ENCODE measurements at places on chromosomes 2 and 18. TPM values are rescaled to one million over a fixed set of nuclear protein-coding genes. Genes with fewer than 3 reads are reported as not detected.

CYS1 gene
- total RNA-seq: 0.13 TPM

KCNK3 gene
- total RNA-seq: 0.32 TPM

RAX gene
- total RNA-seq: not detected

ANKRD62 gene
- total RNA-seq: not detected

DSC3 gene
- total RNA-seq: not detected

PDE1A gene
- 3.5 TPM for total RNA-seq

SPC25 gene
- 34.6 TPM for total RNA-seq

DNA sequence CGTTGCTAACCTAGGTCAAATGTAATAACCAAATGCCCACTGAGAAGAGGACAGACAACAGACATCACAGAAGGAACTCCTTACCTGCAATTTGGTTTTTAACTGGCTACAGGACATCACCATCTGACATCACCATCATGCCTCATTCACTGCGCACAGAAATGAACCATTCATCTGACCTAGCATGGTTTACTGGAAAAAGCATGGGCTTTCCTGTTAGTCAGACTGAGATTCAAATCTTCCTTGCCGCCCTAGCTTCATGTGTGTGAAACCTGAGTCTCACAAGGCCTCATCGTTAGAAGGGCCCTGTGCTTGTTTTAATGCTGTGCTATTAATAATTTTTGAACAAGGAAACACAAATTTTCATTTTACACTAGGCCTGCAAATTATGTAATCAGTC, 1.1 kb upstream of the HIBCH start:
- DNase-seq: no peak

DNA sequence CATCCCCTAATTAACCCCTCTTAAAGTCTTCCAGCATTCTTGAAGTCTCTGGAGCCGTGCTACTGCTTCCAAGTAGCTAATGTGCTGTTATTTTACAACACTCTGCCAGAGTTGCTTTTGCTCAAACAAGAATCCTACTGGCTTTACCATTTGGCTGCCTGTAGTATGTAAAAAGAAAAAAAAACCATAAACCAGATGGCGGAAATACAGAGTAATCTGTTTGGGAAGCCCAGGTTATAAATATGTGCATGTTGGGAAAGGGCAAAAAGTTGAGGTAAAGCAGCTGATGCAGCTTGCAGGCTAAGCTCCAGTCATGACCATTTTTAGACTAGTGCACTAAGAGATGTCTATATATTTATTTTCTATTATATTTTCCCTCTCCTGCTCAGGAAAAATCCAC, 313.2 kb upstream of the ETAA1 start:
- no peak for DNase-seq

DNA sequence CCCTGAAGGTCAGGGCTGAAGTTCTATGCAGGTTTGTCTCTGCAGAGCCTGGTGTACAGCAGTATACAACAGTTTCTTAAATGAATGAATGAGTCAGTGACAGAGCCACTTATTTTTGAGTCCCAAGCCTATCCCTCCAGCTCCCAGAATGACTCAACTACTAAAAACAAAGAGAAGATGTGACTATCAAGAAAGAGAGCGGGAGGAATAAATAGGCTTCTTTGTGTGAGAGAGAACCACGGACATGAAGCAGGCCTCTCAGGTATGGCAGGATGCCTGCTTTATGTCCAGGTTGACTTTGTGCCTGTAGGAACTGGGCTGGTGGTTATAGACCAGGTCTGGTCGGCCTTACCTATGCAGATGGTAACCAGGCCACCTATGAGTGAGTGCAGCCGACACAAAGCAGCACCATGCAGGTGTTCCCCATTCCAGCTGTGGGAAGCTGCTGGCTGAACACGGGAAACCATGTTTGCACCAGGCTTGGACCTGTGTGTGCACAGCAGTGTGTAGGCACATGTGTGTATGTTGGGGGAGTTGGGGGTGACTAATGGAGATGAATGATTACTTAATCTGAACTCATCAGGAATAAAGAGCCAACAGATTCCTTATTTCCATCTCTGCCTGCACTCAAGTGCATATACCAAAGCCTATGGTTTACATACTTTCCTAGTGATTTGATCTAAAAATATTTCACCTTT, 171.0 kb downstream of the OSR1 start:
- DNase-seq: peak; percentile 54

DNA sequence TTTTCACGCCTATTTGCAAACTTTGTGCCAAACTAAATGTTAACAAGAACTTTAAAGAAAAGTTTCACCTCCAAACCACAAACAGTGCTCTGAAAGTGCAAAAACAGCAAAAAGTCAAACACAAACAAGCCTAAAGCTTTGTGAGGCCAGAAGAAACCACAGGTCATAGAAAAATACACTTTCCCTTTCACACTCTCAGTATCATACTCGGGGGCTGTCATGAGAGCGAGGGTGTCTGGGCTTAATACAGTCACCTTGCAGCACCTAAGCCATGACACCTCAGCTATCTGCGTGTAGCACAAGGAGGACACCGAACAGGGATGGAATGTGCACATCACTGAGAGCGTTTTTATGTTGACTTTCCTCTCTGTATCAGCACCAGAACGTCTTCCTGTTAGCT, 26.6 kb upstream of the SEH1L start:
- no peak for DNase-seq

DNA sequence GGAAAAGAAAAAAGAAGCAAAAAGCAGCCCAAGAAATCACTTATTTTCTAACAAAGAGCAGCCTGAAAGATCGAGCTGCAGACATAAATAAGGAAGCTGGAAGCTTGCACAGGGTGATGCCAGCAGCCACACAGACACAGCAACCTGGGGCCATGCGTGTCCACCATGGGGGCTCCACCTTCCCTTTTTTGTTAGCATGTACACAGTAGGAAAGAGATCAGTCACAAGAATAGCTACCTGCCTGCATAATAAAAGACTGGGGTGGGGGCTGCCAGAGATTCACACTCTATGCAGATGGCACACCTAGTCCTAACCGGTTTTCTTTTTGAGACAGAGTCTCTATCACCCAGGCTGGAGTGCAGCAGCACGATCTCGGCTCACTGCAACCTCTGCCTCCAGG, 2.9 kb upstream of the CNOT11 start:
- no peak for DNase-seq

DNA sequence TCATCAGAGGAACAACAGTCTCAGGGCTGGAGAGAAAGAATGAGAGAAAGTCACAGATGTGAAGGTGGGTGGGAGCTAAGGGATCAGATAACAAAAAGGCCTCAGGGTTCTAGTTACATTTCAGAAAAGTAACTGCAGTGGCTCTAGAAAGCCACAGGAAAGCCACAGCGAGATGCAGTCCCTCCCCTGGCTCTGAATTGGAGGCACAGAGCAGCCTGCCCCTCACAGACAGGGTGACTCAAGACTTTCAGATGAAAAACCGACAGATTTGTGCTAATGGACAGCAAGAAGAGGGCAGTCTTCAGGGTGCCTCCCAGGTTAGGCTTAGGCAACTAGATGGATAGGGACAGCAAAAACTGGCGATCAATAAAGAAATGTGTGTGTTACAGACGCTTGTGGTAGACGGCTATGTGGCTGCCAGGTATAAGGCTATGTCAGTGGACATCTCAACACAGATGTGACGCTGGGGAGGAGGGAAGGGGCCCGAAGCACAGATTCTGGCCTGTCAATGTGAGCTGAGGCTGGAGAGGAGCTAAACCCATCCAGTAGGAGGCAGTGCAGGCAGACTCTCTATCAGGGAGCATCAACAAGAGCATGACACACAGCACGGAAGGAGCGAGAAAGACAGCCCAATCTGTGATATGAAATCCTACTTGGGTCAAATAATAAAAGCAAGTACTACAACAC, 26.2 kb downstream of the UNC50 start:
- peak; percentile 21 for DNase-seq

- DNase-seq: no peak
Observed at GRCh38 chr18:58813105-58813504, 51.6 kb upstream of the ZNF532 start.

DNA sequence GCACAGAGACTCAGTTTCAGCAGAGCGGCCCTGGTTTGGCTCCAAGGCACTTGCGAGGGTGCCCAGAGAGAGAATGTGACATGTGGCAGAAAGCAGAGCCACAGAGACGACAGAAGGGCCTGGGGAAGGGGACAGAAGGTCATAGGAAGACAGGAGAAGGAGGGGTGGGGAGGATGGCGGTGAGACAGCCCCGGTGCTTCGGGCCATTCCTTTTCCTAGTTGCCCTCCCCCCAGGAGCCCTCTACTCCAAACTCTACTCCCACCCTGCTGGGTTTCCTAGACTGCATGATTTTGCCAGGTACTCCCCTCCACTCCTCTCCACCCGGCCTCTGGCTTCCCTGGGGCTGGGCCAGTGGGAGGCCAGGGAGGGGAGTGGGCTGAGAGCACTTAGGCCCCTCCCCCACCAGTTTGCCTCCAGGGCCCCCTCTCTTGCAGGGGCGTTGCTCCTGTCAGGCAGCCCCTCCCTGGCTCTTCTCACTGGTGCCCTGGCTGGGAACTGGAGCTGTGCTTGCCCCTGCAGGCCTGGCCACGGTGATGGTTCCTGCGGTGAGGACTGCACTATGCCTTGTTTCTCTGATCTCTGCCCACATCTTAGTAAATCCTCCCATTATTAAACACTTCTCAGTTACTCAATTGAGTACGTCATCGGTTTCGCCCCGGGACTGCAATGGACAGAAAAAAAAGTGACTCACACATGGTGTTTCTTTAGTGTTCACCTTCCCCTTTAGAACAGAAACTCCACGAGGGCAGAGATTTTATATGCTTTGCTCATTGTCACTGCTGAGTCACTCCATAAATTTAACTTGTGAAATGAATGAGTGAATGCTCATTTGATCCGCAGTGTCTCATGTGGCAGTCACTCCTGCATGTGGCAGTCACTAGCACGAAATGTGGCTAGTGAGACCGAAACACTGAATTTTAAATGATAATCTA, 58.7 kb upstream of the SP3 start:
- peak; percentile 65 for DNase-seq

DNA sequence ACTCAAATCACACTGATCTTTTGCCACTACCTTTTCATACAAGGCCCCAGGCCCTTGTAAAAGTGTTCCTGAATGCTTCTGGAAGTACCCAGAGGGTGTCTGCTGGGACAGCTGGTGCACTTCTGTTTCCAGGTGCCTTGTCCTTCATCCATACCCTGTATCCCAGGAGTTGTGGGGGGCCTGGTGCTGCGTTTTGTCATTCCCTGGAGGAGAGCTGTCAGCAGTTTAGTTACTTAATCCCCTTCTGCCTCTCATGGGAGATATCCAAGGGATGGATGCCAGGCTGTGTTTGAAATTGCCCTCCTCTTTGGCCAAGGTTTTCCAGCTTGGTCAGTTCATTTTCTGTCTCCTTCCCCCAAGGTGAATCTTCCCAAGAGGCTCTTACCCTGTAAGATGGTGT, 158.3 kb downstream of the WDSUB1 start:
- DNase-seq: no peak

GRCh38 chr2:167856190-167856589, 391.2 kb downstream of the STK39 start:
- DNase-seq: no peak

DNA sequence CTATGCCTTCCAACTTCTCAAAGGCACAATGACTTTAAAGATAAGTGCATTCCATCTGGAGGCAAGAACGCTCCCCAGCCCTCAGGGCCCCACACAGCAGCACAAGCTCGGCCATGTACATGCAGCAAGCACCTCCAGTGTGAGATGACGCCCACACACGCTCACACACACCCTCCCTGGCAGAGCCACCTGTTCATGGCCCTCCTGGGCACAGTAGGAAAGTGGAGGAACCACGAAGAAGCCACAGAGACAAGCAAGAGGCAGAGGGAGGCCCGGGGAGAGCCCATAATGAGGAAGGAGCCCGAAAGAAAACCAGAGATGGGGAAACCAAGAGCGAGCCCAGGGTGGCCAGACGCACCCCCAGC, 21.7 kb downstream of the BIN1 start:
- no peak for DNase-seq

- no peak for DNase-seq
Observed at GRCh38 chr2:162370931-162371330, 27.0 kb downstream of the GCA start.

- no peak for DNase-seq
Observed at GRCh38 chr2:216486271-216486670, 12.4 kb upstream of the RPL37A start.

DNA sequence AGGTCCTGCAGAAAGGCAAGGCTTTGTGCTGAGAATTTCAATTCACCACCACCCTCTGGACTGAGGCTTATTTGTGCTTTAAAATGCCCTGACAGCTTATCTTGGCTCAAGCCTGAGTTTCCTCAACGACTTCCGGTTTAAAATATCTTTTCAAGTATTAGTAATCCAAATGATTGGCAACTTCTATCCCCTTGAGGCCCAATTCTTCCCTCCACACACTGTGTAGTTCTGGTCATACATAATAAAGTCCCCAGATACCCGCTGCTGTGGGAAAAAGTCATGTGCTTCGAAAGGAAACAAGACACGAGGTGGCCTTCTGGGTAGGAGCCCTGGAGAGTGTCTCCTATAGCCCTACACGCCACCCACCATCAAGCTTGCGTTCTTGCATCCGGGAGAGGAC, 393.4 kb downstream of the ALK start:
- no peak for DNase-seq

DNA sequence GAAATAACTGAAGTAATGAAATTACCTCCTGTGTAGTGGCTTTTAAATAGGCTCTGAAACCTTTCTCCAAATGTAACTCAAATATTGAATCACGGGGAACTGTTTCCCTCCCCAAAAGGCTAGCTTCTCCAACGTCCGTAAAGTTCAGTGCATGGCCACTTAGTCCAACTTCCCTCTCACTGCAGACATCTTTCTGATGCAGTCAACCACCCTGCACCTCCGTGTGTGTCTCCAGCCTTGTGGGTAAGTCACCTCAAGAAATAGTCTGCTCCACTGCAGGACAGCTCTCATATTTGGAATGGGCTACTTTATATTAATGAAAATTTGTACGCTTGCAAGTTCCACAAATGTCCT, 152.5 kb upstream of the CYRIA start:
- no peak for DNase-seq

GRCh38 chr2:66057844-66058243, 377.1 kb upstream of the MEIS1 start:
- DNase-seq: no peak

DNA sequence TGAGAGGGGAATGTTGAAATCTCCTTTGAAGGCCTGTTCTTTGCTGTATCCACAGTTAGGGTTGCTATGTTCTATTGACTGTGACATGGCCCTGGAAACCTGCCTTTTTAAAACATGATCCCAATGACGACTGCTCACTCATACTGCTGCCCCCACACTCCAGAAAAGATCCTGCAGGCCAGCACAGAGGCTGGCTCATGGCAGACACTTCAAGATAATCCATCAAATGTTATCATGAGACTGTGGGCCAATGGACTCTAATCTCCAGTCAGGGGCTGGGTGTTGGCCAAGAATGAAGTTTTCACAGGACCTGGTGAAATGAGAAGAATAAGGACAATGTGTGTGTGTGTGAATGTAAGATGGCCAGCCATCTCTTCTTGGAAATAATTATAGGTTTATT, 59.0 kb upstream of the THOC1 start:
- DNase-seq: no peak

- DNase-seq: peak; percentile 18
Observed at GRCh38 chr2:172889768-172890430, 154.3 kb downstream of the RAPGEF4 start.

DNA sequence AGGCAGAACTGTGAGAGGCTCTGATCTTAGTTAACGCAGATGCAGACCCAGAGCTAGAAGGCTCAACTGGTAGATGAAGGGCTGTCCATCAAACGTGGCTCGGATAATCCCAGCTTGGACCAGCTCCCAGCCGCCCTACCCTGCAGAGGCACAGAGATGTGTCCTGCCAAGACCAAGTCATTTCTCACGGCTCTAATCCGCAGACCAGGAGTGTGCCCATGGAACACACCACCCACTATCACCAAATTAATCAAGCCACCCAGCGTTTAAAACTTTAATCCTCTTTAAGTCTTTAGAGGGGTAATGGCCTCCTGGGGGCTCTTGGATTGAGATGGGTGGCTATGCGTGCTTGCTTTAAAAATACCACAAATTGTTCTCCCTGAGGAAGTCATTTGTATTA, 17.5 kb downstream of the LYPD1 start:
- DNase-seq: no peak
